ENCODE measurements at places on chromosomes 7 and 10.

DNA sequence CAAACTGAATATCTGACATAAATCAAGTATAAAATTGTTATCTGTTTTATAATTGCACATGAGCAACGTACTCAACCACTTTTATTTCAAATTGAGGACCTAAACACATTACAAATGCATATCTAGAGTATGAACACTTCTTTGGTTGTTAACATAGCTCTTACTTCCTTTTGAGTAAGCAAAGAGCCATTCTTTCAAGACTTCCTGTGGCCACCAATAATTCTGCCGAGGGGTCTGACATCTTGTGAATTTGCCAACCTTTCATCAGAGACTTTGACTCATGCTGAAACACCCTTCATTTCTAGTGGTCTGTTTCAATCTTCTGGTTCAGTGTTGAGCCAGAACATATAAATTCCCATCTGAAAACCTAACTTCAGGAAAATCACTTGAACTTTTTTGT lies 59.4 kb downstream of the CDK14 start:
- no peak for DNase-seq

GRCh38 chr10:89515031-89515841 lies 20.2 kb downstream of the SLC16A12 start:
- no peak for DNase-seq

- DNase-seq, result no peak
Measured at GRCh38 chr7:22482503-22482902, 17.5 kb downstream of the STEAP1B start.

- no peak for DNase-seq
Measured at GRCh38 chr7:23075571-23075970, 30.0 kb upstream of the KLHL7 start.

- DNase-seq, result no peak
Measured at GRCh38 chr10:127951861-127952574, 45.1 kb downstream of the PTPRE start.

GRCh38 chr7:29113384-29114102 lies 32.8 kb downstream of the CPVL start:
- no peak for DNase-seq

- DNase-seq, result no peak
Measured at GRCh38 chr10:124681626-124682552, 62.3 kb downstream of the FAM53B start.

DNA sequence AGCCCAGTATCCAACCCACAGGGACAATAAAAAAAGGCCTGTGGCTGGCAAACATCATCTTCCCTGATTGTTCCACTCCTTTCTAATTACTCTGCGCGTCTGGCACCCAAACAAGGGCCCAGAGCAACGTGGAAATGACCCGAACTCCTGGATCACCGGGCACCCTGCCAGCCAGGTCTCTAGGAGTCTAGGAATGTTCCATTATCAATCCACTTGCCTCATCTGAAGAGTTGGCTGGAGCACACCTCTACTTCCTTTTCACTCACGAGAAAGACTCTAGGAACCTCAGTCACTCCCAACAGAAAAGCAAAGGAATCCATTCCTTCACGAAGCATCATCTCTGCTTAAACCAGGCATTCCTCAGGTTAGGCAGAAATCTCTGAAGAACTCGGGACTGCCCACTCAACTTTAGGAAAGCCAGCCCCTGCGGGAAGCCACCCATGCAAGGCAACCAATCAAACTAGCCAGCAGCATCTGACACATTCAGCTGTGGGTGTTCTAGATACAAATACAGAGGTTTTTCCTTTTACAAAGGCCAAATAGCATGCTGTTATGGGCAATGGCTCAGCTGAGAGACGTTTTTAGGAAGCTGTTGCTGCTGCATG lies 37.7 kb downstream of the ATXN7L1 start:
- DNase-seq, result peak; percentile 55

DNA sequence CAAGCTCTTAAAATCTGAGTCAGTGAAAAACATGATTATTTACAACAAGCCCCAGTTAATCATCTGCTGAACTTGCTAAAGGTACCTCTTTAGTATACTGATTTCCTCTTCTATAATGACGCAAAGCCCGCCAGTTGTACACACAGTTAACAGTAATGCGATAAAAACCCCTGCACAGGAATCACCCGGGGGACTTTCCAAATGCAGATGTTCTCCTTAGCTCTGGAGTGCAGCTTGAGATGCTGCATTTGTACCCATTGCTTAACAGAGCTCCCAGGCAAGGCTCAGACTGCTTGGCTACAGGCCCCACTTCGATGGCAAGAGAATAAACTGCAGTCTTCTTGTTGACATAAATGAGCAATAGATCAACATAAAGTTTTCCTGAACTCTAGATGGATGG lies 279.6 kb upstream of the HGF start:
- DNase-seq, result no peak

GRCh38 chr7:49860293-49860692 lies 86.9 kb downstream of the VWC2 start:
- DNase-seq, result no peak

DNA sequence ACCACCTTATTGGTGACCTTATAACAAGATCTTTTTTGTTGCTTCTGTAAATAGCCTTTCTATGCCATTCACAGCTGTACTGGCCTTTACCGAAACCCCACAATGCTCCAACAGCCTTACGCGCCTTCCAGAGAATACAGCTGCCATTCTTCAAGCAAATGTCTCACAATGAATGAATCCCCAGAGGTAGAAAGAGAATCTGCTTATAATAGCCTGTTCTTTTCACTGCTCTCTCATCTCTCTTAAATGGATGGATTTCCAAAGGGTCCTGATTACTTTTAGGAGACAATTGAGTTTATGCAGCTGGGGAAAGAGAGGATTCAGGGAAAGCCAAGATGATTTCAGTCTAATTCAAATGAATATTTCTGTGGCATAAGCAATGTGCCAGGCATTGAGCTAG lies 183.1 kb upstream of the PDE1C start:
- no peak for DNase-seq

Measured in NCI-H1417 (cell line).